ENCODE measurements at places on chromosomes 1 and 21. TPM values are rescaled to one million over a fixed set of nuclear protein-coding genes. Genes with fewer than 3 reads are reported as not detected.

Gene ADAMTS4
- total RNA-seq = 11.0 TPM

Gene ALPL
- 1.7 TPM for total RNA-seq

Gene URB1
- total RNA-seq = 15.8 TPM

Gene CFHR4
- not detected for total RNA-seq

Gene RHD
- not detected for total RNA-seq

Gene CPTP
- total RNA-seq = 24.6 TPM

Gene GPR61
- total RNA-seq = not detected

Gene RPE65
- total RNA-seq = 0.32 TPM

Gene ARHGAP30
- not detected for total RNA-seq

Gene PLCH2
- total RNA-seq = not detected

Gene CHAF1B
- total RNA-seq = 4.2 TPM

Gene ZSWIM5
- 0.08 TPM for total RNA-seq

Gene DDR2
- 94.2 TPM for total RNA-seq

Gene SPRR1B
- not detected for total RNA-seq

Gene ANKRD45
- 0.52 TPM for total RNA-seq

Gene FCRL6
- total RNA-seq = not detected

Gene TCHHL1
- not detected for total RNA-seq

Gene FBLIM1
- 114 TPM for total RNA-seq

Gene INTS3
- total RNA-seq = 20.7 TPM

Gene HOOK1
- total RNA-seq = not detected

Gene OR4F29
- not detected for total RNA-seq

Gene RIMKLA
- total RNA-seq = 0.13 TPM

Gene FNDC10
- total RNA-seq = 6.3 TPM

Gene FCGR2B
- total RNA-seq = not detected

Gene CLCA2
- total RNA-seq = not detected

Gene KRTAP21-3
- not detected for total RNA-seq

Gene OR2L5
- not detected for total RNA-seq

Gene RNU1-1
- total RNA-seq = under 0.01 TPM

Gene HNRNPU
- 239 TPM for total RNA-seq

Gene TMOD4
- not detected for total RNA-seq

Gene NUP210L
- total RNA-seq = not detected

Gene ERICH3
- not detected for total RNA-seq

Gene LMX1A
- total RNA-seq = not detected

Gene COL11A1
- 8.0 TPM for total RNA-seq

Gene CTTNBP2NL
- 15.4 TPM for total RNA-seq

Gene RGS7
- 0.13 TPM for total RNA-seq

Gene RSPO1
- total RNA-seq = 0.08 TPM

Gene CCNL2
- total RNA-seq = 28.2 TPM

Gene PTGER3
- total RNA-seq = 0.39 TPM

Gene PALMD
- total RNA-seq = 1.1 TPM

Gene TFF3
- 0.52 TPM for total RNA-seq

Gene HFM1
- 0.39 TPM for total RNA-seq

Gene NHLH1
- not detected for total RNA-seq

Gene FYB2
- not detected for total RNA-seq

Gene PRELP
- total RNA-seq = under 0.01 TPM
